Glomerular endothelial cell (primary cell): ENCODE measurements at places on chromosomes 12 and 14.
A peak's percentile ranks its signal among the peaks of the same experiment; 100 is the strongest.

- no peak for DNase-seq
Observed at GRCh38 chr12:83931451-83931850, 981.1 kb downstream of the SLC6A15 start.

GRCh38 chr14:45891417-45892080, 638.5 kb upstream of the MIS18BP1 start:
- no peak for DNase-seq

DNA sequence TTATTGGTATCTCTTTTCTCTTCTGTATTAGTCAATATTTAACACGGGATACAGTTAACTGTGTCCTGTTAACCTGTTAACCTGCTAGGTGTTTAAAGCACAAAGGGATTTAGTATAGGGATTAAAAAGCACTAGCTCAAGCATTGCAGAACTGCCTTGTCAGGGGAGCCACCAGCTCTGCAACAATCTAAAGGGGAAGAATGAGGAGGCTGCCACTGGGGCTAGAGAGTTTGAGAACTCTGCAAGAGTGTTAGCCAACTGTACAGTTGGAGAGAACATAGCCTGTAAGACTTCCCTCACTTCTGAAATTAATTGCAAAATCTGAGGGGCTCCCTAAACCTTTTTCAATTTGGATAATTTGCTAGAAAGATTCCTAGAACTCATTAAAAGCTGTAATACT, 6.5 kb upstream of the VRK1 start:
- no peak for DNase-seq

DNA sequence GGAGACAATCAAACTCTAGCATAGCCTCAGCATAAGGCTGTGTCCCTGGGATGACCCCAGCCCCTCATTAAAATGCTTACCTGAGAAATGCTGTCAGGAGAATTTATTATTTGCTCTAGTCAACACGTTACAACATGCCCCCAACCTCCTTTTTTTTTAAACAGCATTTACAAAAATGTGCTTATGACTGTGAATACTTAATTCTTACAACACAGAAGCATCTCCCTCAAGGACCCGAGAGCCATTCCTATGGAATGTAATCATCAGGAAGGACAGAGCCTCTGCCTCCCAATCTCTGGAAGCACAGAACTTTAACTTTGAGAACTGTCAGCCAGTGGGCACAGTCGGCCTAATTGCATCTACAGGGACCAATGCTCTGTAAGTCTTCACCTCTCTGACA, 136.6 kb upstream of the OVCH1 start:
- DNase-seq, result no peak

- DNase-seq, result no peak
Observed at GRCh38 chr12:108117163-108117849, 11.8 kb upstream of the WSCD2 start.

DNA sequence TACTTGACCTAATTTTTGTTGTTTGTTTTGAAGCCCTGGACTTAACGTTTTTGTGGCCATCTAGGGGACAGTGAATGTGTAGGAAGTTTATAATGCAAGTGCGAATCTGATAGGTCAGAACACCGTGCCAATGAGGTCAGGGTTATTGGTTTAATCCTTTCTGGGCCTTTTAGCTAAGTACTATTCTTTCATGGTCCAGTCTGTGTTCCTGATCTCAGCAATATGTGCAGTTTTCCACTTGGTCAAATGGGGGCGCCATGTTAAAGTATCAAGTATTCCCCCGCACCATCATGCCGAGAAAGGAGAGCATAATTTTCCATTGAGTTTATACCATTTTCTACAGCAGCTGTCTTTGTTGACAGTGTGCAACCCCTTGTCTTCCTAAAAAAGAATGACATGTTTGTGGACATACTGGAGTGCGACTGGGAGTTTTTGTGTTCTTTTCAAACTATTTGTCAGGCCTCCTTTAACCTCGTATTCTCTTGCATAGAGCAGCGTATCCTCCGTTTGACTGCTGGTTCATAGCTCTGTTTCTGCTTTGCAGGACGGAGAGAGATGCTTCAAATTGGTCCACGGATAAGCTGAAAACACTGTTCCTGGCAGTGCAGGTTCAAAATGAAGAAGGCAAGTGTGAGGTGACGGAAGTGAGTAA, 1.3 kb downstream of the AHSA1 start:
- peak; percentile 71 for DNase-seq

DNA sequence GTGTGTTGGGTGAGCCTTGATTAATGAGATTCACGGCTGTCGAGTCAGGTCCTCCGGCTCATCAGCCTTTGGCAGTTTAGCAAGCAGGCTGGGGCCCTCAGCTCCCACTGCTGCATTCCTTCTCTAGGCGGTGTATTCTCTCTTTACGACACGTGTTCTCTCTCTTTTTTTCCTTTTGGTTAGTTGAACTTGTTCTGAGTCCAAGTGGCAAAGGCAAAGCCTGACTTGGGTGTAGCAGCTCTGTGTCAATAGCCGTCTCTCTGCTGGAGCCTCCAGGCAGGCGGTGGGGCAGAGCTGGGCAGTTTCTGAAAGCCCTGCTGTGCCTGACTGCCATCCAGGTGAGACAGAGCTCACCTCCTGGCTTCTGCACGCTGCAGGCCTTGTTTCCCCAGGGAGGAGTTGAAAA, 46.6 kb downstream of the SUSD6 start:
- no peak for DNase-seq

GRCh38 chr12:110780448-110780847, 37.8 kb upstream of the PPP1CC start:
- no peak for DNase-seq

GRCh38 chr12:94127239-94128131, 20.9 kb upstream of the PLXNC1 start:
- no peak for DNase-seq

GRCh38 chr12:105214148-105214547, 21.8 kb downstream of the APPL2 start:
- DNase-seq, result no peak

DNA sequence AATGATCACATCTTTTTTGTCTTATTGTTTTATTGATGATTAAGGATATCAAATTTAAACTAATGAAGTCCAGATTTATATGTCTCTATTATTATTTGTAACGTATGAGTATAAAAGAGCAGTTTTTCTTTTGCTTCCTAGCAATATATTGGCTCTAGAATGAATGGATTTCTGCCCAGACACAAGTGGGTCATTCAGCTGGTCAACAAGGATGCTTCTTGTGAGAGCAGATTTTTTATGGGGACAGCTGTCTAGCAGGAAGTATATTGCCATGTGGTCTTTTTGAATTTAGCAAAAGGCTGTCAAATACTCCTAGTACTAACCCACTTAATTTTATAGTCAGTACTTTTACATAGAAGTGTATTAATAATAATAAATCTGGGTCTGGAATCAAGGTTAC, 1071.1 kb upstream of the FLRT2 start:
- DNase-seq, result no peak
